HCT116 (cell line): ENCODE measurements at places on chromosomes 7 and 10.

GRCh38 chr7:26388256-26388655 is 96.6 kb downstream of the SNX10 start:
- DNase-seq = no peak

GRCh38 chr7:235576-236395 is 43.4 kb downstream of the FAM20C start:
- DNase-seq = no peak

GRCh38 chr10:29324220-29324841 is 35.5 kb downstream of the LYZL1 start:
- no peak for DNase-seq

DNA sequence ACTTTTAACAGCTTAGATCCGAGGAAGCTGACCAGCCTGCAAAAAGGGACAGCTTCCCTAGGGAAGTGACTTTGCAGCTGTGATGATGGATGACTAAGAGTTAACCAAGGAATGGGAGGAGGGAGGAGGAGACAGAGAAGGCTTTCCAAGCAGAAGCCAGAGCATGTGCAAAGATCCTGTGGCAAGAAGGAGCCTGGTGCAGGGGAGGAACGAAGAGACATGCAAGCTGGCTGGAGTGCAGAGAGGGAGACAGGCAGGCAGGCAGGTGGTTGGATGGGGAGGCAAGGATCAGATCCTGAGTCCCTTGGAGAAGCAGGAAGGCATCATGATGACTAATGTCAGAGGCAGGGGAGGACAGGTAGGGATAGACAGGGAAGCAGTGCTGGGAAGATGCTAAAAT is 148.8 kb downstream of the PFKFB3 start:
- no peak for DNase-seq

DNA sequence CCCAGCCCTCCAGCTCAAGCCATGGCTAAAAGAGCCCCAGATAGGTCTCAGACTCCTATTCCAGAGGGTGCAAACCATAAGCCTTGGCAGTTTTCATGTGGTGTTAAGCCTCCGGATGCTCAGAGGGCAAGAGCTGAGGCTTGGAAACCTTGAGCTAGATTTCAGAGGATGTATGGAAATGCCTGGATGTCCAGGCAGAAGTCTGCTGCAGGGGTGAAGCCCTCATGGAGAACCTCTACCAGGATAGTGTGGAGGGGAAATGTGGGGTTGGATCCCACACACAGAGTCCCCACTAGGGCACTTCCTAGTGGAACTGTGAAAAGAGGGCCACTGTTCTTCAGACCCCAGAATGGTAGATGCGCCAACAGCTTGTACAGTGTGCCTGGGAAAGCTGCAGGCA is 13.2 kb upstream of the HPSE2 start:
- no peak for DNase-seq

DNA sequence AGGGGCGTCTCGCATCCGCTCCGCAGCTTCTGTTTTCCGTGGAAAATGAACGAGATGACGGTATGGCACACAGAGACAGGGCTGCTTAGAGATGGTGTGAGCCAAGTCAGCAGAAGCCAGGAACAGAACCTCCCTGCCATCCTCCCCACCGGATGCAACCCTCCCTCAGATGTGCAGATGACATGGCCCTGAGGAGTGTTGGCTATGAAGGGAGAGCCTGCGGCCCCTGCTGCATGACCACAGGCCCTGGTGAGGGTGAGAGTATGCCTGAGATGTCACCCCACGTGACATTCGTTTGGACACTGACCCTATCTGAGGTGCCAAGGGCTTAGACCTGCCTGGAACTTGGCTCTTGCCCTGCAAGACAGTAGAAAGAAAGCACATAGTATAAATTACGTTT is 29.4 kb downstream of the WIPF3 start:
- DNase-seq = no peak

DNA sequence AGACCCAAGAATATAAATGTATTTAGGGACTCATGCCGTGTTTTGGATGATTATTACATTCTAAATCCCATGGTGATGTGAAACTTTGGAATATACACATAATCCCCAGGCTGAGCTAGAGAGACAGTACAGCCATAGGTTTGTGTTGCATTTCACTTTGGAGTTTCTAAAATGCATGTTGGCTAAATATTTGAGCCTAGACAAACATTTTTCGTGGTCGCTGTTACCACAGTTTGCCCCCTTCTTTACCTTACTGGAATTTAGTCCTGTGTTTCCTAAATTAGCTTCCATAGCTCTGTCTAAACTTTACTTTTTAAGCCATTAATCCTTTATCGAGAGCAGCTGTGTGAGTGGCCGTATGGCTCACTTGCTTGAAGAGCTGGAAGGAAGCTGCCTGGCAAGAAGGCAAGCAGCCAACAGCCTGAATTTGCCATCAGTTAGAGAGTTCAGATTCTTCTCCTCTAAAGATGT is 192.0 kb downstream of the BICC1 start:
- DNase-seq = no peak

GRCh38 chr7:16261100-16261499 is 160.2 kb downstream of the CRPPA start:
- no peak for DNase-seq

DNA sequence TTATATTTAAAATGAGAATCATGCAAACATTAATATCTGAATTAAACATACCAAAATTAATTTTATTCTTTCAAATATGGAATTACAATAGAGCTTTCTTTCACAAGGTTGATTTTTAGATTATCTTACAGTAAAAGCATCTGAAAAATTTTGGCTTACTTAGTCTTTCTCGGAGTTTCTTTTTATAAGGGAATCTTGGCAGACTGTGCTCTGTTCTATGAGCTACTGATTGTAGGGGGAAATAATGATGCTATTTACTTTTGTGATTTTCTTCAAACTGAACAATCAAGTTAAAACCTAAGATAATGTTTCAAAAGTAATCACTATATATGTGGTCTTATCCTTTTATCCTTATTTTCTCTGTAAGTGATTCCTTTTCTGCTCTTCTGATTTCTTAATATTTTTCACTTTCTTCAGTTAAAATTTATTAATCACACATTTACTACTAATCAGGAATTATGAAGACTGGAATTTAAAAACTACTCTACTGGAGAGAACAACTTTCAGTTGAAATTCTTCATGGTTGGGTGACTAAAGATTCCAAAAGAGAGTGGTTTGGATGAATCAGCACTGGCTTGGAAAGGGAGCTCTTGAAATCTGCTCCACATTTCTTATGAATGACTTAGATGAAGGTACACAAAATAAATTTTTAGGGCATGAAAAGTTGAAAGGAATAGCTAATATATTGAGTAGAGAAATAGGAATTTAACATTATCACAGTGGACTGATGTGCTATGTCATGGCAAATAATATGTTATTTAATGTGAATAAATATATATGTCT is 103.9 kb downstream of the PPP1R9A start:
- no peak for DNase-seq

DNA sequence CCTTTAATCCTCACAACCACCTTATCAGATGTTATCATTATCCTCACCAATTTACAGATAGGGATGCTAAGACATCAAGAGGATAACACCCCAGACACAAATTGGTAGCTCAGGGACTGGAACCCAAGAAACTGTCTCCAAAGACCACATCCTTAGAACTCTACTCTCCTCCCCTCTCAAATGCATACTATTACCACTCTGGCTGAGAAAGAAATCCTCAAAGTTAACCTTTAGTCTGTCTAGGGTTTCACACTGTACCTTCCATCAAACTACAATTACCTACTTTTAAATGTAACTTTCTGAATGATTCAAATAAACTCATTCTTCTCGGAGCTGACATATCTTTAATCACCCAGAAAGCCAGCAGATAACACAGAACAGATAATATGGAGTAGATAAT is 6.6 kb downstream of the EZH2 start:
- DNase-seq = no peak

GRCh38 chr10:126175641-126176262 is 212.5 kb downstream of the ADAM12 start:
- DNase-seq = no peak

DNA sequence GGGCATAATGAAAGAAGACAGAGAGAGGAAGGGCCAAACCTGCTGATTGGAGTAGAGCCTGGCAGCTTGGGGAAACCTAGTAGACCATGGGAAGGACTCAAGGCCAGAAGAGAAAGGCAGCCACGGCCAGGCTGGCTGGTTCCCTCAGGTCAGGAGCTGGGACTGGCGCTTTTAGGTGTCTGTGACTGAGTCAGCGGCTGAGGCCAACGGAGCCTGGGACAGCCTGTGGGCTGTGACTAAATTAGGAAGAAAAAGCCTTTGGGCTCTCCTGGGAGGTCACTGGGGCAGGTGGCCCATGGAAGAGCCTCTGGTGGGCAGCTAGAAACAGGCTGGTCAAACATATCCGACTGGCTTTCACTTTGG is 108.9 kb upstream of the PDCD4 start:
- DNase-seq = no peak

- DNase-seq = no peak
These were observed 102.0 kb downstream of the HTR5A start for GRCh38 chr7:155172141-155172540.

DNA sequence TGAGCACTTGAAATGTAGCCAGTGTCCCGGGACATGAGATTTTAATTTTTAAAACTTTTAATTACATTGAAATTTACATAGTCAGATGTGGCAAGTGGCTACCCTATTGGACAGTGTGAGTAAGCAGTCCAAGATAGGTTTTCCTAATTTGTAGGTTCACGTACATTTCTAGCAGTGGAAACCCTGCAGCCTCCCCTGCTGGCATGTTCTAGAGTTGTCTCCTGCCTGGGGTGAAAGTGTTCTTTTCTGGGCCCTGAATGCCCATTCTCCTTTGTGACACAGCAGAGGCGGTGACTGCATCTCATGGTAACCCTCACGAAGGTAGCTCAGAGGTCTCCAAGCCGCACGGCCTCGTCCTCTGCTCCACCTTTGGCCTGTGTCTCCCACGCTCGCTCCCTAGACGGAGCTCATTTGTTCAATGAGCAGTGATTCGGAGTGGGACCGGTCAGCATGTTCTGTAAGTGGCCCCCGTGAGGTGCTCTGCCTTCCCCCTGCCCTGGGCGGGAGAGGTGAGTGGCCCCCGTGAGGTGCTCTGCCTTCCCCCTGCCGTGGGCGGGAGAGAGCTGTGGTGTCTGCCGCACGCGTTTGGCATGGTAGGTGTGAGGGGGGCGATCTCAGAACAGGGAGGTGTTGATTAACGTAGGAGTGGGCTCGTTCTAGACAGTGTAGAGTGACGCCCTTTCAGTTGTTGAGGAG is 18.0 kb downstream of the WDR37 start:
- DNase-seq = no peak

DNA sequence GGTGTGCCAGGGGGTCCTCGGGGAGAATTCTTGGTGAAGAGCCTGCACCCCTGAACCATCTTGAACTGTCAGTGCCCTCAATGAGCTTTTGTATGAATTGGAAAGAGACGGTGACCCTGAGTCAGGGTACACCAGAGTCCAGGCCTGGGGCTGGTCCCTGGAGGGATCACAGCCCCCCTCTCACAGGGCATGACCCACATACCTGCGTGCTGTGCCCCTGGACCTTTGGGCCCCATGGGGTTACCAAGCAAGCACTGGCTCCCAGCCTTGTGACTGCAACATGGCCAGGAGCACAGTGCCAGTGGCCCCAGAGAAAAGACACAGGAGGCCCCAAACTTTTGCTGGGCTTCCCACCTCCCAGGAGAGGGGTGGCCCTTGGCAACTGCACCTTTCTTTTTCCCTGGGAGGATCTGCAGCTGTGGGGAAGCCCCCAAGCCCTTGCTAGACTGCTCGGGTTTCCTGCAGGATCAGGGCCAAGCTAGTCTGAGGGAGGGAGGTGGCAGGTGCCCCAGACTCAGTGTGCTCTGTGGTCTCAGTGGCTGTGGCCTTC is 153.5 kb downstream of the ZNF248 start:
- no peak for DNase-seq

GRCh38 chr7:70505886-70506285 is 626.1 kb upstream of the GALNT17 start:
- DNase-seq = no peak

DNA sequence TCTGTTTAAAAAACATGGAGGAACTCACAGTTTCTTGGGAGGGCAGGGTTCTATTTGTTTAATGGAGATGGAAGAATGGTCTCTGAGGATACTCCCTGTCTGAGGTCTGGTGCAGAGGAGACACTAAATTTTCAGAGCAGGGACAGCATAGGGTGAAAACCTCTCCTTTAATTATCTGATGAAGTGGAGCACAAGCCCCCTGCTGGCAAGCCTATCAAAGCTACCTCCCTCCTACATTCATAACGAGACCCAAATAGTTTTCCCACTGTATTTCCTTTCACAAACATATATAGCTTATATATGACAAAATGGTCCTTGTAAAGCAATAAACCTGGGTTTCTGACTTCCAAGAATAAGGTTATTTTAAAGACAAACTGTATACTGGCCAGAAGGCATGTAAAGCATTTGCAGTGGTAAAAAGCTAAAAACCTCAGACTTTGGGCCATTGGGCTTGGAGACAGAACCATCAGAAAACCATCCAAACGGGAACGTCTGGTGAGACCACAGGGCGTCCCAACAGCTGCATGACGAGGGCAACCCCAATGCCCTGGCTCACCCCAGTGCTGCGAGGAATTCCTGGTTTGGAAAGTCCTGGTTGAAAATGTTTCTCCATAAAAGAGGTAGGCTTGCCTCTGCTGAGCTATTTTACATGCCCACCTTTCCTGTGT is 201.3 kb downstream of the FANK1 start:
- no peak for DNase-seq

GRCh38 chr10:45592432-45592831 is 80.1 kb downstream of the ZFAND4 start:
- DNase-seq = no peak

DNA sequence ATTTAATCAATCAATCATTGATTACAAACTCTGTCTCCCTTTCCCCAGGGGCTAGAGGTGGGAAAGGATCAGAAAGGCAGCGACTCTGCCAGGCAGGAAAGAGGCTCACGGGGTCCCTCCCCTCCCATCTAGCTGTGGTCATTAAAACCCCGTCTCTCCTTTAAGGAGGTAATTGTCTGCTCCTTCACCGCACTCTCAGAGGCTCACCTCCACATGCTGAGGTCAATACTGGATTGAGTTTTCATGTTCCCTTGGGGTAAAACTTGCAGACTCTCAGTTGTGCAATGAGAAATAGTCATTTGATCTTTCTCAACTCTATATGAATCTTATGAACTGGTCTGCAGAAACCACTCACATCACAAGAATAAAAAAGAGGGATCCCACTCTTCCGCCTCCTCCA is 368.8 kb downstream of the ADRA2A start:
- DNase-seq = no peak

- DNase-seq = no peak
These were observed 11.8 kb downstream of the CPED1 start for GRCh38 chr7:121000081-121000983.

DNA sequence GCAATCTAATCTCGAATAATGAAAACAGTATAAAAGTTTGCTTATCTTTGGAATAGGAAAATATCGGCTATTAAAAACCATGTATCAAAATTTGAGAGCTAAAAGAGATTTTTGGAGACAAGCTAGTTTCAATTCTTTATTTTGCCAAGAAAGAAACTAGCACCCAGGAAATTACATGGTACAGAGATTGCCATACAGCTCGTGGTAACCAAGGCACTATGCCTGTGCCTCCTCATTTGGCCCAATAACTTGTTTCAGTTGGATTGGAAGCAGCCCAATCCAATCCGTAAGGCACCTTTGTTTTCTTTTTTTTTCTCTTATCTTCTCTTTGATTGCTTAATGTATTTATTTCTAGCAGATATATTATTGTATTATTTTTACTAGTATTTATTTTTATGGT is 55.0 kb downstream of the GNAI1 start:
- DNase-seq = no peak
